ENCODE measurements at places on chromosomes 7 and 10.

GRCh38 chr10:76998451-76998850 lies 639.2 kb downstream of the KCNMA1 start:
- DNase-seq: no peak

DNA sequence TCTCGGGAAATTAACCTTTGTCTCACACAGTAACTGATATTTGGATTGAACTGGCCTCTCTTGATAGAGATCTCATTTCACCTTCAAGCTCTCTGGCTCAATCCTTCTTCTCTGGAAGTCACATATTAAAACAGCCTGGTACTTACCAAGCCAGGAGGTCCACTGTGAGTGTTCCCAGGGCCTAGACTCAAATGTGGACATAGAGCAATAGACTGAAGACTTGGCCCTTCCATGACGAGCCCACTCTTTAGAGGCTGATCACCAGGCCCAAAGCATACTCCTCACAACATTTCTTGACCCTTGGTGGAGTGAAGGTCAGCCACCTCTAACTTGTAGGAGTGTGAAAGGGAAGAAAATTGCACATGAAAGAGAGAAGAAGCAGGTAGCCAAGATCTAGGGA lies 38.5 kb downstream of the COL1A2 start:
- DNase-seq: no peak

DNA sequence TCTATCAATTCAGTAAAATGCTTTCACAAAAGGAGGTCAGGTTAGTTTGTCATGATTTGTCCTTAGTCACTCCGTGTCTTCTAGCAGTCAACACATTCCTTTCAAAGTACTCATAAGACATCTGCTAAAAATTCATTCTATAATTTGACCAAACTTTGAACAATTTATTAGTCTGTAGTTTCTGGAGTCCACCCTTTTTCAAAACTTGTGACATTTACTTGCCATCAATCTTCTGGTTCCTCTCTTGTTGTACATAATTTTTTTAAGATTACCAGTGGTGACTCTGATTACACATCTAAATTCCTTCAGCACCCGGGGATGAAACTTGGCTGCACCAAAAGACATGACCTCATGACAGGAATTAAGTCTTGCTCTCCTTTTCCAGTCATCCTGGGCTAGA lies 130.1 kb downstream of the NEBL start:
- no peak for DNase-seq

- no peak for DNase-seq
Measured at GRCh38 chr10:16581202-16581601, 59.5 kb upstream of the C1QL3 start.

DNA sequence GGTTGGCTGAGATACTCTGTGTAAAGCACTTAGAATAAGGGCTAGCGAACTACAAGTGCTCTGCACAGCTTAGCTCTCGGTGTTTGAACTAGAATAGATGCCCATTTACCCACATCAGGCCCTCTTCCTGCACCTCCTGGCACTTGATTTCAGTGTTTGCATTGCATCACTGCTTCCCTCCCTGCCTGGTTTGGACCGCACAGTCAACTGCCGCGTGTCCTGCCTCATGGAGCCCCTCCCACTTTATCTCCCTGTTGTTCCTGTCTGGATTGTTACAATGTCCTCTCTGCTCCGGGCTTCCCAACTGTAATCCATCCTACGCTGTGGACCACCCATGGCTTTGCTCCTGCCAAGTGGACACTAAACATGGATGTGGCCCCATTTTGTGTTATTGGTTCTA lies 2.3 kb downstream of the FAM107B start:
- no peak for DNase-seq

DNA sequence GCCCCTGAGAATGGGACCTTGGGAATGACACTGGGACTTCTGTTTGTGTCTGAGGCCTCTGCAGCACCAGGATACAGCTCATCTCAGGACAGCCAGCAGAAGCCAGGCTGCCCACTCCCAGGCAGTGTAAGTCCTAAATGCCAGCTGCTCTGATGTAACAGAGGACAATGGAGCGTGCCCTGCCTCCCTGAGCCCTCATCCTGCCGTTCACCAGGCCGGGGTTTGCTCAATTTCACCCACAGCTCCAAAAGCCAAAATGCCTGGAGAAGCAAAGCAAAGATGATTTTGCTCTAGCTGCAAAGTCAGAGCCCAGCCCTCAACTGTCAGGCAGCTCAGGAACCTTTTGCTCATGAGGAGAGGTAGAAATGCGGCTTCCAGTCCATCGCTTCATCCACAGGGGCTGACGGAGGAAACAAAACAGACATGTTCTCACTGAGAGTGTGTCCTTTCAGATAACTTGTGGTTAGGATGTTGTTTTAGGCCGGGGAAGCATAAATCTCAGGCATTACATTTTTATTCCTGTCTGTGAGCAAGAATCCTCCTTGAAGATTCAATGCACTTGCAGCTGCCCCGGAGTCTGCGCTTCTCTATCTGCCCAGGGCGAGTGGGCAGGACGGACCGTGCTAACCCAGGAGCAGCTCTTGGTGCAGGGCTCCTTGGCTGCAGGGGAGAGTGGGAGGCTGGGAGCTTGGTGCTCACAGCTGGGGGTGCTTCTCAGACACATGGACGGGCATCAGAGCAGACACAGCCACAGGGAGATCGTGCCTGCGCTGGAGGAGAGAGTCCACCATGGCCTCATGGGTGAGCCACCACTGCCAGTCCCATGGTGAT lies 83.2 kb upstream of the CHST15 start:
- no peak for DNase-seq

- no peak for DNase-seq
Measured at GRCh38 chr10:61752111-61753011, 89.6 kb downstream of the CABCOCO1 start.

- DNase-seq: no peak
Measured at GRCh38 chr7:115747174-115747573, 283.4 kb downstream of the TFEC start.

DNA sequence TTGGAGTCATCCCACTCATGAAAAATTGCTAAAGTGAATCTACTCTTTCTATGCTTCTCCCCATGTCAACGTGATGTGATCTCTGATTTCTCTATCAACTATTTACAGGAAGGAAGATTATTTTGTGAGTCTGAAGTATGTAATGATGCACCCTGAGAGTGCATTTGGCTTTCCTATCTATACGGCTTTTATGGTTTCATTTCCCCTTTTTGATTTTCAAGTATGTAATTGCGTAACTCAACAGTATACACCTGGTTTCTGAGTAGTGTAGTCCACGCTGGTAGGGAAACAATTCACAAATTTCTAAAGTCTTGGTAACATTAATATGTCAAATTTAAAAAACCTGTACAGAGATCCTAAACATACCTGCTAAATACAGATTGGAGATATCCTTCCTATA lies 194.7 kb upstream of the SEMA3A start:
- DNase-seq: no peak

DNA sequence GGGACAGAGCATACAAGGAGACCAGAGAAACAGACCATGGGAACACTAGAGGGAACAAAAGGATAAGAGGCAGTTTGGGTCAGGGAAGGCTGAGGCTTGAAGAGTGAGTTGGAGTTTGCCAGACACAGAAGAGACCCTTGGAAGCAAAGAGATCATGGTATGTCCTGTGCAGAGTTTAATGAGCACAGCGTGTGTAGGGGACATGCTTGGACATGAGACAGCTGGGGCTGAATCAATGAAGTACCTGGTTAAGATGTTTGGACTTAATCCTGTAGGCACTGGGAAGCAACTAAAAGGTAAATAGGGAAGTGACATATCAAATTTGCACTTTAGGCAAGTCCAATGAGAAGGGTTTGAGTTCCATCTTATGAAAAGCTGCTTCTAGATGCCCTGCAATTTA lies 79.6 kb downstream of the KIAA1217 start:
- DNase-seq: no peak

- no peak for DNase-seq
Measured at GRCh38 chr7:88226886-88227516, 7.2 kb upstream of the SRI start.

DNA sequence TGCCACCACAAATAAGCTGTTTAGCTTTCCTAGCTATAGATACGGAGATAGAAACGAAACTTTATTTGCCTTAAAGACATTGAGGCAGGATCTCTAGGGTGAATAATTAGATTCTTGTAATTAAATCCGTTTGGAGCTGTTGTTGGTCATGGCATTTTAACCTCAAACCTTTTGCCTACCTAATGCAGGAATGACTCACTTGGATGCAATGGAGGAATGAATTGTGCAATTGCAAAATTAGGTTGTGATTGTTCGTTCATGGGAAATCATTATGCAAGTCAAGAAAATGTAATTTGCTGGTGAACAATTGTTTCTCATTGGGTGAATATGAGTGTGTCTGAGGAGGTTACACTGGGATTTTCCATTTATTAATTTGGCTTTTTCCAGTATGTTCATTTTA lies 703.5 kb downstream of the GATA3 start:
- no peak for DNase-seq

- DNase-seq: no peak
Measured at GRCh38 chr10:12181065-12181775, 14.5 kb downstream of the NUDT5 start.
